ENCODE measurements at places on chromosomes 5 and 9. TPM values are rescaled to one million over a fixed set of nuclear protein-coding genes. Genes with fewer than 3 reads are reported as not detected.
A peak's percentile ranks its signal among the peaks of the same experiment; 100 is the strongest.

The MVB12B gene
- 2.6 TPM for total RNA-seq

The NXNL2 gene
- not detected for total RNA-seq

The MCTP1 gene
- not detected for total RNA-seq

The LHX2 gene
- not detected for total RNA-seq

- peak; percentile 48 for DNase-seq
Measured at GRCh38 chr5:154860123-154860522, 1.7 kb downstream of the CNOT8 start.

DNA sequence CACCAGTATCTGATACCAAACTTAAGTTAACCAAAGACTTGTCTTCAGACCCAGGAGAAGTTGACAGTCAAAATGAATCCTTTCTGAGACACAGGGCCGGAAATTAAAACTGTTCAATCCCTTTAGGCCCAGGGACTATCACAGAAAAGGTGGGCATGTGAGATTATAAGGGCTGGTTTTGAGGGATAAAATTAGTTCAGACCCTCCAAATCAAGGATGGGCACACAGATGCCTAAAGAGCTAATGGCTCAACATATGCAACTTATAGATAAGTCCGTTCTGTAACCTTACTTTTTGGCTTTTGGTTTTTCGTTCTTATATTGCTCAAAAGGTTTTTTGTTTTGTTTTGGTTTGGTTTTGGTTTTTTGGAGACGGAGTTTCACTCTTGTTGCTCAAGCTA lies 129.6 kb upstream of the ABCA1 start:
- no peak for DNase-seq

DNA sequence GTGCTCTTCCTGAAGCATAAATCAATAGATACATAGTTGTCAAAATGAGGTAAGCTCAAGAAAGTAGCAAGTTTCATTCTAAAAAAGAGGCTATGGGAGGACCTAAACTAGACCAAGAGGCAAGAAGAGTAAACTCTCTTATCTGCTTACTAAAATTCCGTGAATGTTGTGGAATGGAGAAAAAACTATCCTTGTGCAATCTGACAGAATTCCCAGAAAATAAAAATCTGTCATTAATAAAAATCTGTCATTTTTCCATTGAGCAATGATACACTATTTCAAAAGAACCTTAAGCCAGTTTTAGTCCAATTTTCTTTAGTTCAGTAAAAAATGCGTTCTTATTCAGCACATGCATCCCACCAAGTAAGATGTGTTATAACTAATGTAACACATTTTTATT lies 15.9 kb upstream of the FANCC start:
- DNase-seq, result no peak

GRCh38 chr5:27598576-27598975 lies 560.2 kb upstream of the CDH9 start:
- DNase-seq, result no peak

- no peak for DNase-seq
Measured at GRCh38 chr9:90830977-90831376, 29.4 kb downstream of the SYK start.

- DNase-seq, result no peak
Measured at GRCh38 chr5:135545099-135545498, 9.3 kb upstream of the NEUROG1 start.

DNA sequence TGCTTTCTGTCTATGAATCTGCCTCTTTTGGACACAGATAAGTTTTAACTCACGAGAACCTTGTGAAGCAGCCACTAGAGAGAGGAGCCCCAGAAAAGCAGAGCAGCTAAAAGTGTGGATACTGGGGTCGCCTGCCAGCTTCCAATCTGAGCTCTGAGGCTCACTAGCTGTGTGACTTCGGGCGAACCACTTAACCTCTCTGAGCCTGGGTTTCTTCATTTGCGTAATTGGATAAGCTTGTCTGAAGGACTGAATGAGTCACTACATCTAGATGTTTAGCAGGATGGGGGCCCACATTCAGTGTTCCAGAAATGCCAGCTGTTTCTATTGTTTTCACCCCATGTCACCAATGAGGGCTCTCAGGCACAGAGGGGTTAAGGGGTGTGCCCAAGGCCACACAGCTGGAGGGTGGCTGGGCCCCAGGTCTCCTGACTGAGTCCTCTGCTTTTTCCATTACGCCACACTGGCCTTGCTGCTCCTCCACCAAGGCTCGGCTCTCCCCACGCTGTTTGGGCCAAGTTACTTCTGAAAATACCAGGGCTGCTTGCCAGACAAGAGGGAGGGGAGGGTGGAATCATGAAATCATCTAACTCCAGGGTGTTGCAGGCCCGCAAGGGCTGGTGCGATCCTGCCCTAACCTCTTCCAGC lies 36.2 kb downstream of the SH3PXD2B start:
- DNase-seq, result no peak

- no peak for DNase-seq
Measured at GRCh38 chr5:32021771-32022170, 152.3 kb downstream of the GOLPH3 start.

DNA sequence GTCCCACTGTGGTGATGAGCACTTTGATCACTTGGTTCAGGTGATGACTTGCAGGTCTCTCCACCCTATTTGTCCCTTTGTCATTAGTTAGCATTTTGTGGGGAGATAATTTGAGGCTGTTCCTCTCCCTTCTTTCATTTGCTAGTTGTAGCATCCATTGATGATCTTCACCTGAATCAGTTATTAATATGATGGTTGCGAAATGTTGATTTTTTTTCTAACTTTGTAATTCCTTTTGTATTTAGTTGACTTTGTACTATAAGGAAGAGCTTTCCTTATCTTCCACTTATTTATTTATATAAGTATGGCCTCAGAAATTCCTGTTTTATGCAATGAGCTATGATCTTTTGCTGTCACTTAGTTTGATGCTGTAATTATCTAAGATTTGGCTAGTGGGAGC lies 12.6 kb downstream of the TRIO start:
- DNase-seq, result no peak

All from activated naive CD4-positive, alpha-beta T cell treated with anti-CD3 and anti-CD28 coated beads for 36 hours (primary cell).